ENCODE measurements at places on chromosomes 12 and 14.

GRCh38 chr14:36485773-36486172 lies 34.3 kb downstream of the NKX2-1 start:
- no peak for DNase-seq

DNA sequence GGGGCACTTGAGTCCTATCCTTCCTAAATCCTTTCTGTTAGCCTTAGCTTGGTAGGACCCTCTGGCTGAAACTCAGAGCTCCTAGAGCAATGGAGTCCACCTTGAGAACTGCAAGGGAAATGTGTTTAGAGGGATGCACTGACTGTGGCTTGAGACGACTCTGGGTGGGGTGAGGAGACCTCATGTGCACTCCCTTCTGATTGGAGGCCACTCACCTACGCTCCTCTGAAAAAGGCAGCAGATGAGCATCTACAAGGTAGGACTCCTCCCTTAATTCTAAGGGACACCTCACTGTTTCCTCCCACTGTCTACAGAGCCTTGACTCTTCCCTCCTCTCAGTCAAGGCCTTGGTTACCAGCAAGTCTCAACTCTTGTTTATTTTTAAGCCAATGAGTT lies 1.0 kb downstream of the MAP3K12 start:
- DNase-seq: no peak

GRCh38 chr14:89750908-89751392 lies 203.6 kb downstream of the EFCAB11 start:
- no peak for DNase-seq

- DNase-seq: no peak
Observed at GRCh38 chr12:74468401-74468800, 69.2 kb upstream of the ATXN7L3B start.

- peak; percentile 50 for DNase-seq
Observed at GRCh38 chr12:53989227-53990113, 4.5 kb downstream of the HOXC10 start.

- DNase-seq: no peak
Observed at GRCh38 chr14:103273145-103273744, 60.8 kb upstream of the EIF5 start.

GRCh38 chr12:19967001-19967400 lies 401.3 kb upstream of the PDE3A start:
- DNase-seq: no peak

All from GM06990 (cell line).